ENCODE measurements at places on chromosomes 3 and 15.

GRCh38 chr3:106792716-106793115, 584.5 kb upstream of the CCDC54 start:
- DNase-seq, result no peak

DNA sequence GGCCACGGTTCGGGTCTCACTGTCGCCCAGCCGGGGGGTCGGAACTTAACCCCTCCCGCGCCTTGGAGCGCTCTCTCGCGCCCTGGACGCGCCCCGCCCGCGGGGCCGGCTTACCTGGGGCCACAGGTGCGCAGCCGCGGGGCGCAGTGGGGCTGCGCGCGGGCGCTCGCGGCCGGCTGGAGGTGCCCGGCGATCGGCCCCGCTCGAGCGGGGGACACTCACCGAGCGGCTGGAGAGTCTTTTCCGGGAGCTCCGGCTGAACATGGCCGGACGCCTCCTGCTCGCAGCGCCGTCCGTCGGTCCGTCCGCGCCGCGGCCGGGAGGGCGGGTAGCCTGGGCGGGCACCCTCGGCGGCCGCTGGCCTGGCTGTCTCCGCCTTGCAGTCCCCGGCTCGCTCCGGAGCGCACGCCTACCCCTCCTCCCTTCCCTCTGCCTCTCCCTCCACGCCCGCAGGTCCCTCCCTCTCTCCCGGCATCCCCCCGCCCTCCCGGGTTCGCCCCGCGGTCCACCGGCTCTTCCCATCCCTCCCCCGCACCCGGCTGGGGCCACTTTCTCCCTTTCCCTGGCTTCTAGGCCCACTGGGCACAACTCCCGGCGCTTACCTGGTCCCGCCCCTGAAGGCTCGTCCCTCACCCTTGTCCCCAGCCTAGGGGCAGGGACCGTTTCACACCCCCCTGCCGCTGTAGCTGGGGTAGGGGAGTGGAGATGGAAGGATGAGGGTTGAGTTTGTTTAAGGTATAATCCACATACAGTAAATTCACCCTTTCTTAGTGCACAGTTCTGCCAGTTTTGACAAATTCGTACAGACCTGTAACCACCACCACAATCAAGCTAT, 220.1 kb upstream of the PRICKLE2 start:
- no peak for DNase-seq

DNA sequence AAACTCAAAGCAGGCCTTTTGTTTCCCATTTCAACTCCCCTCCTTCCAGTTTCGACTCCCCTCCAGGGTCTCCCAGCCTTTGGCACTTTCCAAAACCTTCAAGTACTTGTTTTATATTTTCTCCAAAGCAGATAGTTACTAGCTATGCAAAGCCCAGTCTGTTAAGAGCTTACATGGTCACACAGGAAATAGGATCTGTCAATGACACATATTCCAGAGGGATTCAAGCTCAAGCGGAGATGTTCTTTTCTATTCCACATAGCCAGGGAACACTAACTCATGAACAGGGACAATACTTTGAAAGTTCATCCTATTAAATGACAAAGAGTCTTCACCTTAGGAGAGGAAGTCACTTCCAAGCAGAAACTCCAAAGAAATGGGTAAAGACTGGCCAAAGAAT, 18.6 kb downstream of the SUCLG2 start:
- DNase-seq, result peak; percentile 8

- no peak for DNase-seq
Measured at GRCh38 chr3:58742239-58742638, 75.7 kb upstream of the FAM3D start.

- DNase-seq, result no peak
Measured at GRCh38 chr3:185552358-185552877, at the start of gene LIPH. Gene LIPH, minus strand, starts transcription at chr3:185552588. Its CDS starts 117 bp downstream, at chr3:185552471.

DNA sequence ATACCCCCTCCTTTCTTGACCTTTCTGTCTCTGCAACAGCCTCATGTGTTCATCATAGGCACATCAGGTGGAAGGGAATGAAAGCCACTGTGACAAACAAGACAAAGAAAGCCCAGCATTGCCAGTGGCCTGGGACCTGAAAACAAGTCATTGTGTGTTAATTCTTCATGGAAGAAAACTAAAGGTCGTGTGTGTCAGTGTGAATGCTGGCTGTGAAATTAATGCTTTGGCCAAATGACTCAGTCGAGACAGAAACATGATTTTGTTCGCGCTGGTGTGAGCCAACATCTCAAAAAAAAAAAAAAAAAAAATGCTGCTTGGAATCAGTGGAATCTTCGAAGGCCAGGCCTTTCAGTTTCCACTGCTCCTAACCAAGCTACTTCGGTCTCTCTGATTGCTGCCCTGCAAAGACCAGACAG, 386.5 kb upstream of the PROK2 start:
- no peak for DNase-seq

DNA sequence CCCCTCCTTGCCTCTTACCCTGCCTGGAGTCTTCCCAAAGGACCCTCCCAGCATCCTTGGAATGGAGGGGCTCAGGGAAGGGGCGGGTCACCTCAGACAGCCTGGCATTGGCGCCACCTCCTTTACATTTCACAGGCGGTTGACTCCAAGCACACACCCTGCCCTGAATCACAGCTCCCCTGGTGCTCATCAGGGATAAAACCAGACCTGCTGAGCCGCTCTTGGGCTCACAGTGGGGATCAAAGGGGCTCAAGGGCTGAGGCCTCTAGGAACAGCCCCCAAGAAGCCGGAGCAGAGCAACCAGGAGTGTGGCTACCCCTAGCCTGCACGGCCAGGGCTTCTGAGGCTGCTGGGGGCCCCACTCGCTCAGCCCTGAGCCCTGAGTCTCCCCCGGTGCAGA, 16.6 kb downstream of the LINGO1 start:
- DNase-seq, result no peak

GRCh38 chr15:35047528-35047927, 37.6 kb downstream of the NANOGP8 start:
- DNase-seq, result no peak

- no peak for DNase-seq
Measured at GRCh38 chr3:194220901-194221326, 85.0 kb downstream of the HES1 start.
